ENCODE measurements at places on chromosomes 16 and 17.

- no peak for DNase-seq
Measured at GRCh38 chr16:56679078-56679730, 3.1 kb upstream of the MT1X start.

DNA sequence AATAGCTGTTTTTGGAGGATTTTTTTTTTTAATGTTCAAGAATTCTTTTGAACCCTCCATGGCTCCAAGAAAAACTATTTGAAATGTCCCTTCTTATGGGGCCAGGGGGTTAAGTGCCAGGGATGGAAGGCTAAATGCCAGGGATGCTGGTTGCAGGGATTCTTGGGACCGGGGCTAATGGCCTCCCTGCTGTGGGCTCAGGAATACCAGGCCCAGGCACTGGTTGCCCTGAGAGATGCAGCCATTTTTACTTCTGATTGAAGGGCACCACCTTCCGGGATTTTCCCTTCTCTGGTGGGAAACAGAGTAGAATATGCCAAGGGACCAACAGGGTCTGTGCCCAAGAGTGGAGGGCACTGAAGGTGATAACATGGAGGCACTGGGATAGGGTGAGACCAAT is 10.9 kb upstream of the KAT7 start:
- no peak for DNase-seq

DNA sequence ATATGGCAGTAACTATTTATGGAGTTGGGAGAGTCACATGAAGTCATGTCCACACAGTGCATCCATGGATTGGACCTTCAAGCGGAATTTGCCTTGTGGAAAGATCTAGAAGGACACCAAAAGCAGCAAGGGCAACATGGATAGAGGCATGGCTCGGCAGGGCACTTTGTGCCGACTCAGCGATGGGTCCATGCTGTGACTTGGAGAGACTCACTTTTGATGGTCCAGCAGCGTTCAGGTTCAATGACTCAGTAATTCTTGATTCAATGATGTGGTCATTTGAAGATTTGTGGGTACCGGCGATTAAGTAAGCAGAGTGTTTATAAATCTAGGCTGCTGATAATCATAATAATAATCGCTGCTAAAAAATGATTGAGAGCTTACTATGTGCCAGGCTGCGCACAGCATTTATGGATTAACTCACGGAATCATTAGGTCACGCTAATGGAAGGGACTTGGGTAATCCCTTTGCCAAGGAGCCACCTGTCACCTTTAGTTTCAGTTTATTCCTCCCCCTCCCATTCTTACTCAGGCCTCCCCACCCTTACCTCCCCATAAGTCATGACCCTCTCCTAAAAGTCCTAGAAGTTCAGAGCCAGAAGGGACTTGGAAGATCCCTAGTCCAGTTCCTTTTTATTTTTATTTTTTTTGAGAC is 127.5 kb upstream of the CRHR1 start:
- DNase-seq, result no peak

- peak; percentile 20 for DNase-seq
Measured at GRCh38 chr17:40615068-40615840, 32.4 kb downstream of the SMARCE1 start.

- DNase-seq, result no peak
Measured at GRCh38 chr17:36509272-36509985, 22.9 kb downstream of the ZNHIT3 start.

GRCh38 chr16:87924041-87924810 is 12.1 kb downstream of the CA5A start:
- no peak for DNase-seq

DNA sequence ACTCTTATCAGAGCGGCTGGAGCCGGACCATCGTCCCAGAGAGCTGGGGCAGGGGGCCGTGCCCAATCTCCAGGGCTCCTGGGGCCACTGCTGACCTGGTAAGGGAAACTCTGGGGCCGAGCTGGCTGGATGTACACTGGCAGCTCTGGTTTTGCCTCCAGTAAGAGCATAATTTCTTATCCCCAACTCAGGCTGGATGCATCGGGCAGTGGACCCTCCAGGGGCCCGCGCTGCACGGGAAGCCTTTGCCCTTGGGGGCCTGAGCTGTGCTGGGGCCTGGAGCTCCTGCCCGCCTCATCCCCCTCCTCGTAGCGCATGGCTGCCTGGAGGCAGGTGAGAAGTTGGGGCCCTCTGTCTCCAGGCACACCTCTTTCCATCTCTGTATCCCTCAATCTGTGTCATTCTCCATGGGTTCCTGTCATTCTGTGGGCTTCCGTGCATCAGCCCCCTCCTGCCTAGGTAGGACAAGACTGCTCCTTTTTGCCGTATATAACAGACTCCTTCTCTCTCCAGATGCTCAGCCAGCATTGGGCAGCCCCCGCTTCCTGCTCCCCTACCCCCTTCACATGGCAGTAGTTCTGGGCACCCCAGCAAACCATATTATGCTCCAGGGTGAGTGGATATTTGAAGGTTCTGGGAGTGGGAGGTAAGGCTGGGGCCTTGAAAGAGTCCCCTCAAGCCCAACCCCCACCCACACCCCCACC is 9.4 kb upstream of the TMEM88 start:
- DNase-seq, result no peak

GRCh38 chr17:47888293-47888692 is 7.7 kb upstream of the SP2 start:
- DNase-seq, result no peak

DNA sequence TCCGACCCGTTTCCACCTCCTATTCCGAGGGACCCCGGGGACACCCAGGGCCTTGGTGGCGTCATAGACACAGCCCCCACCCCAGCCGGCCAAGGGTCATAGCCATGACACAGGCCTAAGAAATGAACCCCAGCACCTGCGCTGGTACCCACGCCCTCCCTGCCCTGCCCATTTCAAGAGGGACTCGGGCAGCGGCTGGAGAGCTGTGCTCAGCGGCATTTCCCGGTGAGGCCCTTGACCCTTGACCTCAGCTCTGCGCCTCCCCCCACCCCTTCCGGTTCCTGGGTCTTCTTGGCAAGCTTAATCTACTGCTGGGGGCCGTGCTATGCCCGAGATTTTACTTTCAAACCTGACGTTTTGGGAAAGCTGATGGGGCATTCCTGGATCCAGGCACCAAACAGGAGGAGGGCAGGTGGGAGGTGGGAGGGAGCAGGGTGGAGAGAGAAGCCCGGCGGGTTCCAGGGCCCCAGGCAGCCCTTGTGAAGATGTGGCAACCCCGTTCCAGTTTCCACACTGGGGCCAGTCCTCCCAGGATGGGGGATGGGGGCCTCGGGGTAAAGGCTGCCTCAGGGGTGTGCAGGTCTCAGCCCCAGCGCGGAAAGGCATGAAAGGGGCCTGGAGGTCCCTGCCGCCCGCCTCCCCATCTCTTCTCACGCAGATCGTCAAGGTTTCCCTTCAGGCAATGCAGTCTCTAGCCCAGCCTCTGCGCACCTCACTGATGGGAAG is at the start of gene SLC22A31:
SLC22A31 (minus strand) TSS at position 414 of the 726 bp plus-strand sequence; CDS start at position 378, 36 bp downstream.
- no peak for DNase-seq

GRCh38 chr16:11794447-11794846 is 2.6 kb downstream of the ZC3H7A start:
- DNase-seq, result no peak

DNA sequence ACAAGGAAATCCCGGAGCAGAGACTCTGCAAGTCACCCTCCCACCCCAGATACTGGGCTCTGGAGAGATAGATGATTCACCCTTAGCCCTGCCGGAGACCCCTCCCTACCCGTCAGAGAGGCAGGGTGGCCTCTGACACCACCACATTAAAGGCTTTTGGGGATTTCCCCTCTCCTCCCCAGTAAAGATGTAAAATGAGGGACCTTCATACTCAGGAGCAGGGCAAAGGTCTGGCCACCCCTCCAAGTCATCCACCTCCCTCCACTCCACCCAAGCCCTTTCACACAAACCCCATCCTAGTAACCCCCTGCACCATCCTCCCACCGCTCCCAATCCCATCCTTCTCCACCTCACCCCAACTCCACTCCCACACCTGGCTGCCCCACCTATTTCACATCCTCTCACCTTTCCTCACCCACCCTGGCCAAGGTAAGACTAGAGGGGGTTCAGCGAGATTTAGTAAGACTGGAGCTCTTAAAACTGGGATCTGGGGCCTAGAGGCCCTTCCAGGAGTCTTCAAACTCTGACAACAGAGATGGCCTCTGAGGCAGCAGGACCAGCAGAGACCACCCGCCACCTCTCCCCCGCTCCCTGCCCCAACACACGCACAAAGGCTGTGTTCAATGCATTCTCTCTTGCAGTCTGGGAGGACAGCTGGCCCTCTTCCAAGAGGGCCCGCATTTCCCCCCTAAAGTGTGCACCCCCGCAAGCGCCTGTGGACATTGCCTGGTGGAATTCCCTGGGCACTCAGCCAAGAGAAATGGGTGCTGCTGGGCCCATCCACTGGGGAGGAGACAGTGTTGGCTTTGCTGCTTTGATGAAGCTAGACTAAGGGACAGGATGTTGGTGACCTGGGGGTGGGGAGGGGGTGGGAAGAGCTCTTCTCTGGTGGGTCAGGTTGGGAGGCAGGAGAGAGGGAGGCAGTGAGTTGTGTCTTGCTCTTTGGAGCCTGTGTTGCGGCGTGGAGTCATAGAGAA is 1.1 kb downstream of the ABAT start:
- no peak for DNase-seq

- no peak for DNase-seq
Measured at GRCh38 chr17:82845163-82845807, 5.5 kb upstream of the ZNF750 start.

GRCh38 chr17:82300707-82301270 is 16.6 kb downstream of the CD7 start:
- DNase-seq, result no peak

- DNase-seq, result no peak
Measured at GRCh38 chr17:16178836-16179235, 36.5 kb downstream of the NCOR1 start.

DNA sequence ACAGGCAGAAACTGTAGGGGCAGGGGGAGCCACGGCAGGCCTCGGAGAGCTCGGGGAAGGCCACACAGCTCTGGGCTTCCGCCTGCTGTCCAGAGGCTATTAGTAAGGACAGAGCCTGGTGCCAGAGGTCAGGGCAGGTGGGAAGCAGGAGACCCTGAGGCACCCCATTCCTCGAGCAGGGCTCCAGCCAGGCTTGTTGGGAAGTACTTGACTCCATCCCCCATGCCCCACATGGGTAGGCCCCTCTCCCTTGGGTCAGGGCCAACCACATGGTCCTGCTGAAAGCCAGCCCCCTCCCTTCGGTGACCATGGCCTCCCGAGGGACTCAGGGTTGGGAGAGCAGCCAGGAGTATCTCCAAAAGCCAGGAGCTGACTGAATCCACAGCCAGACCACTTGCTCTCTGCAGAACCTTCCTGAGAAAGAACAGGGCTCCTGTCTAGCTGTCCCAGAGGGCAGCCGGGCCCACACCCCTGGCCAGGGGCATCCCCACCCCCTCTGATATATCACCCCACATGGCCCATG is 17.4 kb upstream of the MPRIP start:
- no peak for DNase-seq
